H1 (cell line): ENCODE measurements at places on chromosomes 12 and 14.

GRCh38 chr14:91585856-91586255 lies 75.7 kb upstream of the PPP4R3A start:
- no peak for DNase-seq

GRCh38 chr14:26175658-26176057 lies 422.2 kb downstream of the NOVA1 start:
- DNase-seq, result no peak

- DNase-seq, result no peak
Measured at GRCh38 chr14:94673781-94674231, 61.6 kb downstream of the SERPINA3 start.

DNA sequence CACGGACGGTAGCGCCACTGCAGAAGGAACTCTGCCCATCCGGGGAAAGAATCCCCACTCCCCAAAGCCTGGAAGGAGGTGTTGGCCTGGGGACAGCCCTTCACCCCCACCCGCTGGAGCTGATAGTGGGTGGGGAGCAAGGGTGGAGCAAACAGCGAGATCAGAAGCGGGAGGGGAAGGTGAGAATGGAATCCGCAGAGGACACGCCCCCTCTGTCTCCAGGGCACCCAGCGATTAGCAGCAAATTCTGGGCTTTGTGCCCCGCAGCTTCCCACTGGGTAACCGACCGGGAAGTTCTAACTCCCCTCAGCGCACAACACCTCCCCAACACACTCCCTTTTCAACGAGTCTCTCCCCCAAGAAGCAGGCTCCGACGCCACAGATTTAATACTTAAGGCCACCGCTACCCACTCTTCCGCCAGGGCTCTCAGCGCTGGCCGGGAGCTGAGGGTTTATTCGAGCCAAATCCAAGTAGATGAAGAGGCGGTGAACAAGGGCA lies 1.4 kb downstream of the SLC25A29 start:
- peak; percentile 73 for DNase-seq

- no peak for DNase-seq
Measured at GRCh38 chr12:103677341-103677740, 90.3 kb downstream of the STAB2 start.

DNA sequence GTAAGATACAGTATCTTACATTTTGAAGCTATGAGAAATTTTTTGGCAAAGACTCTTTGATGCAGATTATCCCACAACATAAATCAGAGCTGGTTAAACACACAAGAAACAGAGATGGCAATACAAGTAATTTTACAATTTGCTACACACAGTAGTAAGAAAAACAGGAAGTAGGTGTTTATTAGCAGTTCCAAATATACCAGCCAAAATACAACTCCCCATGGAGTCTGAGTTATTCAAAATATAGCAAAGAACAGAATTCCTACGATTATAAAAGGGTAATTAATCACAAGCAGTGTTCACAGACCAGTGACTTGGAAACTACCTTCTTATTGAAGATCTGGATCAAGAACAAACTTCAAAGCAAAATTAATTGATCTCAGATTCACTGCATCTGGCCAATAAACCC lies 83.9 kb downstream of the BMP4 start:
- DNase-seq, result no peak

- no peak for DNase-seq
Measured at GRCh38 chr14:99158150-99158549, 113.8 kb downstream of the BCL11B start.

GRCh38 chr12:26271889-26272492 lies 76.6 kb downstream of the SSPN start:
- no peak for DNase-seq

DNA sequence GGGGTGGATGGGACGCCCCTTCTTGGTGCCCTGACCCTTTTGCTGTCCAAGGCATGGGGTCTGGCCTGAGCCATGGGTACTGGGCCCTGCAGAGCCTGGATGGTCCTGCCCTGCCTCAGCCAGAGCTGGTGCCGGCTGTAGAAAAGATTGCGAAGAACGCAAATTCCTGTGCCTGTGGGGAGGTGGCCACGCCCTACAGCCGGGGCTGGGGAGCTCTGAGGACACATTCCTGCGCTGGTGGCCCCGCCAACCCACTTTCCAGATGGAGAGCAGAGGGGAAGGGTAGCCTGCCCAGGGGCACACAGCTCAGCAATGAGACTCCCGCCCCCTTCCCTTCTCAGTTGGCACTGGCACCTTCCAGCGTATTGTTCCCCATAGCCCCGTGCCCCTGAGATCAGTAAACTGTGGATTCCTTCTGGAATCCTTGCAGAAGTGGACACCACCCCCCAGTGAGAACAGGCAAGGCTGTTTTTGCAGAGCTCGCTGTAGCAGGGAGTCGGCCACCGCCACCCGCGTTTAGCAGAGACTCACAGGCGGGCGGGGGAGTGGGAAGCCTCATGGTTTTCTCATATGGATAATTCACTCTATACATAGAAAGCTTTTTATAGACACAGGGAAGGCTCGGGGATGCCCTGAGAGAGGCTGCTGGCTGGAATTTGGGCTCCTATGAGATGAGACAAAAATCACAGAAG lies 8.6 kb downstream of the INF2 start:
- DNase-seq, result no peak
